ENCODE measurements at places on chromosomes 1 and 21. TPM values are rescaled to one million over a fixed set of nuclear protein-coding genes. Genes with fewer than 3 reads are reported as not detected.

ITLN2 gene
- 0.58 TPM for total RNA-seq

SH2D1B gene
- 0.35 TPM for total RNA-seq

IL6R gene
- 11.6 TPM for total RNA-seq

PLA2G2F gene
- total RNA-seq: not detected

EBNA1BP2 gene
- 26.8 TPM for total RNA-seq

E2F2 gene
- total RNA-seq: not detected

ATP5PF gene
- 554 TPM for total RNA-seq

IL12RB2 gene
- total RNA-seq: 0.24 TPM

LCE2D gene
- total RNA-seq: not detected

GLMP gene
- 23.9 TPM for total RNA-seq

TSPEAR gene
- 0.29 TPM for total RNA-seq

Data from right cardiac atrium (tissue), 5 donors.